Renal cortical epithelial cell (primary cell): ENCODE measurements at places on chromosomes 5 and 9.
A peak's percentile ranks its signal among the peaks of the same experiment; 100 is the strongest.

- no peak for DNase-seq
Measured at GRCh38 chr9:117234103-117234502, 180.8 kb downstream of the ASTN2 start.

DNA sequence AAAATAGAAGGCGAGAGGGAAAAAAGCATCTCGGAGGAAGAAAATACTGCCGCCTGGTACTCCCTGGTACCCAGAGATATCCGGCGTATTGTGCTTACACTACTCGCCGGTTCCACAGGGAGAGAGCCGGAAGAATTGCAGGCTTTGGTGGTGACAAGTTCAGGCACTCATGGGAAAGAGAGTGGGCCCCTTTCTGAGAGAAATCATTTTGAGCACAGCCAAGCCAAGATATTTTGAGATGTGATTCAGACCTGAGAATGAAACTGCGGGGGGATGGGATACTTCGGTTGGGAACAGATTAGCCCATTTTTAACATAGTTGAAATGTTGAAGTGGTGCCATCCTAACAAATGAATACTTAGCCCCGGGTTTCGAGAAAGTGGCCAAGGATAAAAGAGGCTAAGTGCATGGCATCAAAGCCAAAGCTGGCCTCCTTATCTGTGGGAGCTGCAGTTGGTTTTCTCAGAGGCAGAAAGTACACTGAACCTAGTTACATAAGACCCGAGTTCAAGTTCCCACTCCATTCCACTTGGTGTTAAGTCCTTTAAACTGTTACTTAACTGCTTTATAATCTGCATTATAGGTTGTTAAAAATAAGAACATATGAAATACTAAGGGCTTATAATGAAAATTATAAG is 62.7 kb downstream of the SLC1A3 start:
- DNase-seq = no peak

DNA sequence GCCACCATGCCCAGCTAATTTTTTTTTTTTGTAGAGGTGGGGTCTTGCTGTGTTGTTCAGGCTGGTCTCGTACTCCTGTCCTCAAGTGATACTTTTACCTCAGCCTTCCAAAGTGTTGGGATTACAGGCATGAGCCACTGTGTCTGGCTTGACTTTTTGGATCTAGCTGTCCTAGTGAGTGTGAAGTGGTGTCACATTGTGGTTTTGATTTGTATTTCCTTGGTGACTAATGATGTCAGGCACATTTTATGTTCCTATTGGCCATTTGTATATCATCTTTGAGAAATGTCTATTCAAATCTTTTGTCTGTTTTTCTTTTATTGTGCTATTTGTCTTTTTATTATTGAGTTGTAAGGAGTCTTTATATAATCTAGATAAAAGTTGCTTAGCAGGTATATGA is 53.5 kb upstream of the MCCC2 start:
- peak; percentile 67 for DNase-seq

- DNase-seq = no peak
Measured at GRCh38 chr9:74309654-74310053, 187.5 kb upstream of the RORB start.

DNA sequence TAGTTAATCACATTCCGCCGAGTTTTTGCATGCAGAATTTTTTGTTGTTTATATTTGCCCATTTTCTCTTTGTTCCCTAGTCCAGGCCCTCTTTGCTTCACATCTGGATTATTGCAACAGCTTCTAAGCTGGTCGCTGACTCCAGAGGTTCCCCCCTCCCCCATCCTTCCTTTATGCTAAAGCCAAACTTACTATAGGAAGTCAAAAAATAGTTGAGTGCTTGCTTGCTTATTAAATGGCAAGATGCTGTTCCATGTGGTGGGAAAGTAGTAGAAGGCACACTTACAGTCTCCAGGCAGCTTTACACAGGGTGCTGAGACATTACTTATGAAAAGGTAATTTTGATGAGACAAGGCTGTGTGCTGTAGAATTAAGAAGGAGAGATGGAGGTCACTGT is 1.3 kb downstream of the ZBTB34 start:
- no peak for DNase-seq

DNA sequence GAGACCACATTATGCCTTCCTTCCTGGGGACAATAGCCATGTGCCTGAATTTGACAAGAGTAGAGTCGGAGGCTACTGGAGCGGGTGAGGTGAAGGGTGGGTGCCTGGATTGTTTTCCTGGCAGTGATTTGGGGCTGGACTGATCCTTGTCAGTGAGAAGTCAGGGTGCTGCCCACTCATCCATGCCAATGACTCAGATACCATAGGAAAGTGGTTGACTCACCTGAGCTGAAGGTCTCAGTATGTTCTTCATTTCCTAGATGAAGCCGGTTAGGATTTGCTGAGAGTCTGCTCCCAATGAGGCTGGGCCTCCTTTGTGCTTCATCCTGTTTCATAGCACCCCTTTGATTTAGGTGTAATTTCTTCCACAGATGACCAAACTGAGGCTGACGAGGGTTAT is 366.0 kb downstream of the KDM4C start:
- DNase-seq = peak; percentile 94
